MV-4-11 (cell line): ENCODE measurements at places on chromosomes 4 and X.

GRCh38 chrX:20019672-20020365 lies 29.0 kb upstream of the BCLAF3 start:
- no peak for DNase-seq

- DNase-seq: no peak
Observed at GRCh38 chr4:155532373-155533085, 134.1 kb upstream of the GUCY1A1 start.

DNA sequence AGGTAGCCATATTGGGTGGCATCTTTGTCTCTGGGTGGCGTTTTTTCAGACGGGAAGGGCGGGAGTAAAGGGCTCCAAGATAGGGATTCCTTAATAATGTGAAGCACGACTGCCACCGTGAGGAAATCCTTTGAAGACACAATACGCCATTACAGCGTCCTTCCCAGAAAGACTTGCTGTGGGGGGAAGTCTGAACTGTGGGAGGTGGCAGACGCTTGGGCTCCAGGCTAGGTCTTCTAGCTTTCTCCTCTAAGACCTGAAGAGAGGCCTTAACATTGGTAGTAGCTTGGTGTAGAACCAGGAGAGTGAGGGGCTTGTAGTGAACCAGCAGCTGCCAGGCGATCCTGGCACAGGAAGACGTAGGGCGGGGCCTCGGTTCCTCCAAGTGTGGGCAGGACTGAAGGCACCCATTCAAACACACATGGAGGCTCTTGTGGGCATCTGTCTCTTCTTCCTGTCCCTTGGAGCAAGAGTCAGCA lies 197.3 kb downstream of the OR13H1 start:
- DNase-seq: no peak

DNA sequence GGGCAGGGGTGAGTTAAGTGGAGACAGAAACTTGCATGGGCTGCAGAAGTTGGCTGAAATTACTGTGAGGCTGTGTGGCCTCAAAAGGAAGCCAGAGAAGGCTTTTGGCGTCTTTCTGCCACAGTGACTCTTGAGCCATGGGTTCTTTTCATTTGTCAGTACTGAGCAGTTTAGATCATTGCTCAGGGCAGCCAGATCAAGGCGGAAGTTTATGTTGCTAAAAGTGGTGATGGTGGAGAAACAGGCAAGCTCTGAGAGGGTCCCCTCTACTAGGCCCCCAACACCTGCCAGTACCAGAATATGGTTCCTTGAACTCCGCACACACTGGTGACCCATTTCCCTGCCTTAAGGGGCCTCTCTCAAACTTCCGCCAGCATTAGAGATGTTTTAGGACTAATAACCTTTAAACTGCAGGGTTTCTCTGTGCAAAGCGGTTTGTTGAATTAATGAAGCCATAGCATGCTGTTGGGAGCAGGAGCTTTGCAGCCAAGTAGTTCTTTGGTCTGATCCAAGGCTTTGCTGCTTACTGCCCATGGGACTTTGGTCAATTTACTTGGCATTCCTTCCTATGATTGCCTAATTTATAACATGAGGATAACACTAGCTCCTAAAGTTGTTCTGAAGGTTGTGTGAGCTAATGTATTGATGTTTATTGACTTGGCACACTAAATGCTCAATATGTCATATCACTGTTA lies 34.5 kb downstream of the RNF175 start:
- DNase-seq: peak; percentile 6

GRCh38 chrX:19832191-19832965 lies 55.0 kb downstream of the SH3KBP1 start:
- no peak for DNase-seq

DNA sequence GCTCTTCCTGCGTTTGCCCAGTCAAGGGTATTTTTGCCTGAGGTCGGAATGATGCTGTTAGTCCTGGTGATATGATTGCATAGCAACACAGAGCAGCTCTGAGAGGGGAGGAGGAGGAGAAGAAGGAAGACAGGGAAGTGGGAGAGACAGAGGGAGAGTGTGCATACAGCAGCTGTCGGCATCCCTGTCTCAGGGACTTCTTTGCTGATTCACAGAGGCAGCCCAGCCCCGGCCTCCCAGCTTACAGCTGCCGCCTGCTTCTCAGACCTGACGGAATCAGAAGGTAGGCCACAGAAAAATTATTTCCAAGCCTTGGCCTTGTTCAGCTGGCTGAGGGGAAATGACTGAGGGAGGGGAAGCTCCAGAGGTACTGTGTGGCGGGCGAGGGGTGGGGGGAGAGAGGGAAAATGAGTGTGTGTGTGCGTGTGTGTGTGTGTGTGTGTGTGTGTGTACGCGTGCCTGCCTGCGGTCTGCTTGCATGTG lies 319 bp downstream of the DRP2 start:
- no peak for DNase-seq

- DNase-seq: no peak
Observed at GRCh38 chr4:109238746-109239145, 63.7 kb downstream of the COL25A1 start.

- no peak for DNase-seq
Observed at GRCh38 chr4:144304025-144304424, 163.5 kb upstream of the GYPA start.

GRCh38 chr4:62912531-62912930 lies 1496.7 kb downstream of the TECRL start:
- DNase-seq: no peak

- no peak for DNase-seq
Observed at GRCh38 chr4:2296631-2297601, 35.0 kb upstream of the MXD4 start.

GRCh38 chr4:124505211-124505610 lies 207.3 kb downstream of the ANKRD50 start:
- DNase-seq: no peak

GRCh38 chrX:101078716-101079598 lies at the start of gene TMEM35A:
Gene TMEM35A (plus strand): TSS chrX:101078879. CDS start chrX:101079003, 124 bp downstream.
- no peak for DNase-seq
